ENCODE measurements at places on chromosomes 3 and 15.

DNA sequence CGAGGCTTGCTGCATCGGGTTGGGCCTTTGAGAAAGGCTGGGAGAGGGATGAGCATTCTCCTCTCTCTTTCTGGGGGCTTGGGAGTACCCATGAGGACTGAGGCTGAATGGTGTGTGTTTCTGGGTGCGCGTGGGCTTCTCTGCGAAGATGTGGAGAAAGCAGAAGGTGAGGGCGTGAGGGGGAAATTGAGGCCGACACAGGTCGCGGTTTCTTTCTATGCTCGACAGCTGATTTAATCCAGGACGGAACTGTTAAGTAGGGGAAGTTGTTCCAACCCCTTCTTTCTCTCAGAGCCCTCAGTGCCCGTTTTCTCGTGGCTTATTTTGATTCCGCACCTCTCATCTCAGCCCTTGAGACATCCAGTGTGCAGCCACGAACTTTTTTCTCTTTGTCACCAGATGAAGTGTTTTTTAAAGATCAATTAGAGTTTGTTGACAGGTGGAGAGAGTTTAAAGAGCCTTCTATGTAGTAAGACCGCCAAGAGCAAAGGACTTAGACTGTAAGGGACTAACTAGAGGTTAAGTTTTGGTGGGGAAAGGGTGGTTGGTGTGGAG lies 711 bp downstream of the STARD9 start:
- DNase-seq = no peak

DNA sequence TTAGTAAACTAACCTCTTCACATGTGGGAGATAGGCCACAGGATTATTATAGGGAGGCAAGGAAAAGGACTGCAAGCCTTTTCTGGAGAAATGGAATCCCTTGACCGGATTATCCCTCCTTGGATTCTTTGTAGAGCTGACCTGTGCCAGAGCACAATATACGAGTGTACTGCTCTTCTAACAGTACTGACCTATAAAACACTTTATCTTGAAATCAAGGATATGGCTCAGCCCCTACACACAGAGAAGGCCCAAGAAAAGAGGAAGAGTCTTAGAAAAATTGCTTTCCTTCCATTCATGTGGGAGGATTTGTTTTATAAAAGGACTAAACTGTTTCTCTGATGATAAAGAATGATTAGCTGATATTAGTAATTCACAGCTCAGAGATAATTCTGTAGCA lies 42.2 kb downstream of the DMXL2 start:
- DNase-seq = no peak

GRCh38 chr3:98961161-98962155 lies 60.0 kb upstream of the DCBLD2 start:
- DNase-seq = peak; percentile 71

GRCh38 chr15:77671362-77672056 lies 38.8 kb upstream of the LINGO1 start:
- no peak for DNase-seq

- no peak for DNase-seq
Measured at GRCh38 chr15:67815036-67815592, 10.2 kb upstream of the SKOR1 start.

DNA sequence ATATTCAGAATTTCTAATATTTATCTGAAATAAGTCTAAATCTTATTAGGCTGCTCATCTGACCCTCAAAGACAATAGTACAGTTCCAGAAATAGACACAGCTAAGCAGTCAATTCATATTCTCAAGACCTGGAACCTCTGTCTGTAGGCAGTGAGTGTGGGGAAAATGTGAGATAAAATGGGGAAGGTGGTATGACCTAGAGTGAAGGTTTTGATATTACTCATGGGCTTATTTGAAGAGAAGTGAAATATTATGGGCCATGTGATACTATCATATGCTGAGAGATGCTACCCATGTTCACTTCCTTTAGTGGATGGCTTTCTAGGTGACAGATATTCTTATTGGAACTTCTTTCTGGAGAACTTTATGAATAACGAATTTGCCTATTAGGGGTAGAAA lies 33.5 kb downstream of the TGFBR2 start:
- no peak for DNase-seq
